ENCODE measurements at places on chromosomes 1 and 21.

- DNase-seq, result no peak
These were observed at the start of gene SMCP for GRCh38 chr1:152878042-152878441. Gene SMCP, plus strand, starts transcription at chr1:152878322. Its CDS starts 6,101 bp downstream, at chr1:152884423.

DNA sequence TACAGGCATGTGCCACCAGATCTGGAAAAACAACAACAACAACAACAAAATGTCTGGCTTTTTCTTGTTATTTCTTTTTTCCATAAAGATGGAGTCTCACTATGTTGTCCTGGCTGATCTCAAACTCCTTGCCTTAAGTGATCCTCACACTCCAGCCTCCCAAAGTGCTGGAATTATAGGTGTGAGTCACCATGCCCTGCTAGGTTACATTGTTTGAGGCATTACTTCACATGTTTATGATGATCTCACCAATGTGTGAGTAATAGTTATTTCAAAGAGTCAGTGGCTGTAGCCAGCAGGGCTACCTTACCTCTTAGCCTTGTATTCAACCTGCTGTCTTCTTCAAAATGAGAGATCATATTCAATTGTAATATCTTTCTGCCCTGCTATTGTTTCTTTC, 445.7 kb downstream of the AMY1C start:
- DNase-seq, result no peak

GRCh38 chr1:234544087-234544579, 65.2 kb upstream of the TARBP1 start:
- peak; percentile 52 for DNase-seq

DNA sequence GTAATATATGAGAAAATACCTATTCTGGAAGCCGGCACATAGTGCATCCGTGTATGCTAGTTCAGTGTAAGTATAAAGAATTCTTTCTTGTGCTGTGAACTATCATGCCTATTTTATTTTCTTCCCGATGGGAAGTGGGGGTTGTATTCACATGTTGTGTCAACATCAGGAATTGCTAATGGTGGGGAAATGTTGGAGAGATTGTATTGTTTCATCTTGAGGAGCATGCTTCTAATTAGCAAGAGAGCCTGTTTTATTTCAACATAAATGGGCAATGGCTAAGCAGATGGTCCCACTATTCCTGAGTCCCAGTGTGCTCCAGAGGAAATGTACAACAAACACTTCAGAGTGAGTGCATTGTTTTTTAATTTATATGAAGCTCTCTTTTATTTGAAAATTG, 485.2 kb downstream of the PLPP3 start:
- DNase-seq, result no peak

DNA sequence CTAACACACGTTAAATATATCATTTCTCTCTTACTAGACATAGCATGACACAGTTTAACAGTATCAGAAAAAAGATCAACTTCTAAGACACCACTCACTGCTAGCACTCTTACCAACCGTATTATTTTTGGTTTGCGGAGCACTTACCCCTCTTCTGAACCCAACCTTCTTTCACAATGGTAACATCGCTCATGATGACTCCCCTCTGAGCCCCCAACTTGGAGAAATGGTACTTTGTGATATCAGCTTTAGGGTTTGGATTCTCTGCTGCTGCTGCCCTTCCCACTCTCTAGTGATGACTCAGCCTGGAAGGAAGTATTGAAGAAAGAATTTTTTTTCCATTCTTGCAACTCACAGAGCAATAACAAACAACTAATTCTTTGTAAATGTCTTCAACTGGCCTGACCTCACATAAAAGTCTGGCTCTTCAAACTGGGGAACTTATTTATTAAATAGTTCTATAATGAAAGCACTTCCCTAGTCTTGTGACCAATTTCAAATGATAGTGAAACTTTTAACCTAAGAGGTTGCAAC, 7.0 kb downstream of the AKT3 start:
- DNase-seq, result no peak

- no peak for DNase-seq
These were observed at the start of gene CCDC17 for GRCh38 chr1:45623972-45624371. Gene CCDC17, minus strand, starts transcription at chr1:45624054. Its CDS starts 145 bp downstream, at chr1:45623909.

GRCh38 chr1:8016895-8017241, 9.2 kb downstream of the ERRFI1 start:
- DNase-seq, result no peak

- DNase-seq, result no peak
These were observed 34.8 kb downstream of the CASZ1 start for GRCh38 chr1:10761503-10762152.

GRCh38 chr1:198540580-198540979, at the start of gene ATP6V1G3:
Gene ATP6V1G3, minus strand, starts transcription at chr1:198540680. Its CDS starts 30 bp downstream, at chr1:198540650.
- no peak for DNase-seq

- DNase-seq, result no peak
These were observed 61.5 kb upstream of the RGS2 start for GRCh38 chr1:192747301-192747700.

DNA sequence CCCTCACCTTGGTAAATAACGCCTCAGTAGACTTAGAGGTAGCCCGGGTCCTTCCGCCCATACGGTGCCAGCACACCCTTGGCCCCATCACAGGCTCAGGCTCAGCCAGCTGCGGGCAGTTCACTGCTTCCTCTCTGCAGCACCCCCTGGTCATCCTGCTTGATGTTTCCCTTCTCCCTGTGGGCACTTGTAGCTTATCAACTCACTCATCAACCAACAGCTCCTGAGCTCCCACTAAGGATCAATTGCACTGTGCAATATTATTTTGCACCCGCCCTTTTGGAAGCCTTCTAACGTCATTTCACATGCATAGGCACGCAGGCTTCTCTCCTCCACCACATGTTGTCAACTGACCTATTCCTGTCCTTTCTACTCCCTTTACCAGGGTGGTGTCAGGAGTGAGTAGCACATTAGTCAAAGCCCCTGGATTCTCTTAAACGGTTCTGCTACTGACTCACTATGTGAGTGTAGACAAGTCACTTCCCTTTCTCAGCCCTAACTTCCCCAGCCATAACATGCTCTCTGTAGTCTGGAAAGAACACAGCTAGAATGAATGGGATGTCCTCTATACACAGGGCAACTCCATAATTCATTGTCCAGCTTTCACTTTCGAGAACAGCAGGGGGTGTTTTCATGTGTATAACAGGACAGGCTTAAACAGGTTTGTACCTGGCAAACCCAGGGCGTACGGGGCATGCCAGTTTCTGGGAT, 47.1 kb upstream of the IRF2BP2 start:
- no peak for DNase-seq

GRCh38 chr1:29033829-29034466, 89.8 kb downstream of the TMEM200B start:
- DNase-seq, result peak; percentile 40

DNA sequence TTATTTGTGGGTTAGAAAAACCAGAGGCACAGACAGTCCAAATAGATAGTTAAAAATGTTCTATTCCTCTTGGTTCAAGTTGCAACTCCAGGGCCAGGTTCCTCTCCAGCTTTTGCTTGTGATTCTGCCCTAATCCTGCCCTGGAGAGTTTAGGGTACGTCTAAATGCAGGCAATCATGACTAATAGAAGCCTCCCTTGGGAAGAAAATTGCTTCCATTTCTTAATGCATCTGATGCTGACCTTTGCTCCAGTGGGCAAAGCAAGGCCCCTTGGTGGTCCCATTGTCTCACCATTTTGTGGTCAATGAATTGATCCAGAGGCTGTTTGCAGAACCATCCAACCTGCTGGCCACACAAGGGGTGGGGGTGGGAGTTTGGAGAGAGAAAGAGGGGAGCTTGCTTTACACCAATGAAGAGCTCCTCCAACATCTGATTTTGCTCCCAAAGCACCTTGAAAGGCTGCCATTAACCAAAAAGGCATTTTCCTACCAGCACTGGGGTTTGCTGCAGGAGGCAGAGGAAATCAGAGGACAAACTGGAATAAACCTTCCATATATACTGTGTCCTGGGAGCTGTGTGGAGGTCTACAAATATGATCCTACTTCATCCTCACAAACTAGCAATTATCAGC, 31.3 kb downstream of the C8B start:
- no peak for DNase-seq

DNA sequence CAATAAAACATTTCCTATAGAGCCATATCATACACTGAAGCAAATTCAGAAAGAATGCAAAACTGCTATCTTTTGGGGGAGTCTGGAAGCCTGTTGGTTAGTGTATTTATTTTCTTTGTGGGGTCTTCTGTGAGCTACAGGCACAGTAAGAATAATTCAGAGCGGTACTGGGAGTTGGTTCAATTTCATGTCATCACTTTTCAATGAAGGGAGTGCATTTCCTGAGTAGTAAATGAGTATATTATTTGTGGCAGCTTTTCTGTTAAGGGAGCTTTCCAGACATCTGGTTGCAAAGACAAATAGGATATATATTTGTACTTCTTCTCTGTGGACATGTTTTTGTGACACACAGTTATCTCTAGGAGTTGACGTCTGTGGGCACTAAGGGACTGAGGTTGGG, 130.6 kb downstream of the HUNK start:
- no peak for DNase-seq

DNA sequence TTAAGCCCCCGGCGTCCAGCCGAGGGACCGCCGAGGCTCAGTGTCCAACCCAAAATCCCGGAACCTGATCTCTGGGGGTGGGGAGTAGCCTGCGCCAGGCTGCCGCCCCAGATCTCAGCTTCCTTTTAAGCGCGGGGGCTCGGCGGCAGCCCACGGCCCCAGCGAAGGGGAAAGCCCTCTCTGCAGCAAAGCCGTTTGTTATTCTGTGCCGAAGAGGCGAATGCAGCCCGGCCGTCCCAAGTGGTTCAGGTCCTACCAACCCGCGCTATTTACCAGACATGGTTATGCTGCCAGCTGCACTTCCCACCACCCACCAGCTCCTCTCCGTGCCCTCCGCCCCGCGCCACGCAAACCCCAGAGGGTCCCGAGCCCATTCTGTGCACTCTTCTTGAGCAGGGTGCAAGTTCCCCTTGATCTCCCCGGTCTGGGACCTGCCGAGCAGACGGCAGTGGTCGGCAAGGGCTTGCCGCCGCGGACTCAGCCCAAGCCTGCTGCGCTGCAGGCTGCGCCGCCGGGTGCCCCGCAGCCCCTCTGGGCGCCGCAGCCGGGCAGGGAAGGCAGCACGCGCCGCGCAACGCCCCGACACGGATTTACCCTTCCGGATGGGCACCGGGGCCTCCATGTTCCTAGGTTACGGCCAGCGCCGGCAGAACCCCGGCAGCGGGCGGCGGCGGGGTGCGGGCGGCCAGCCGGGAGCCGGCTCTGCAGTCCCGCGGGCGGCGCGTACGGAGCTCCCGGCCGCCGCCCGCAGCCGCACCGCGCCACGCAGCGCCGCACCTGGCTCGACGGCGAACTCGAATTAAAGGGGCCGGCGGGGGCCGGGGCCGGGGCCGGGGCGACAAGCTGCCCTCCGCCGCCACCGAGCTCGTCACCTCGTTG, 738 bp upstream of the KCNA2 start:
- DNase-seq, result peak; percentile 28

GRCh38 chr1:25786887-25787759, 12.9 kb upstream of the SELENON start:
- no peak for DNase-seq

GRCh38 chr21:31111093-31111492, 72.8 kb upstream of the KRTAP19-8 start:
- DNase-seq, result no peak

- no peak for DNase-seq
These were observed 5.9 kb downstream of the RIMS3 start for GRCh38 chr1:40659649-40659947.

DNA sequence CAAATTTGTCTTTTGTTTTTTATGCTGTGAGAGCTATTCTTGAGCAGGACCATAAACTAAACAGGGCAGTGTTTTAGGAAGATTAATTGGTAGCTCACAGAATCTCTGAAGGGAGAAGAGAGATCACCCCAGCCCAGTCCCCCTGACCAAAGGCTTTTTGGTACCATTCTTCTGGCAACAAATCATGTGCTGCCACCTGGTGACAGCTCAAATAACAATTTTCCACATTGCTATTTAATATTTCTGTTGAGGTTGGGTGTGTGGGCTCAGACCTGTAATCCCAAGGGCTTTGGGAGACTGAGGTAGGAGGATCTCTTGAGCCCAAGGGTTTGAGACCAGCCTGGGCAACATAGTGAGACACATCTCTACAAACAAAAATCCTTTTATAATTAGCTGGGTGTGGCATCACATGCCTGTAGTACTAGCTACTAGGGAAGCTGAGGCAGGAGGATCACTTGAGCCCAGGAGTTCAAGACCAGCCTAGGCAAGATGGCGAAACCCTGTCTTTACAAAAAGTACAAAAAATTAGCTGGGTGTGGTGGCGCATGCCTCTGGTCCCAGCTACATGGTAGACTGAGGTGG, 2.2 kb upstream of the TESK2 start:
- DNase-seq, result peak; percentile 45

DNA sequence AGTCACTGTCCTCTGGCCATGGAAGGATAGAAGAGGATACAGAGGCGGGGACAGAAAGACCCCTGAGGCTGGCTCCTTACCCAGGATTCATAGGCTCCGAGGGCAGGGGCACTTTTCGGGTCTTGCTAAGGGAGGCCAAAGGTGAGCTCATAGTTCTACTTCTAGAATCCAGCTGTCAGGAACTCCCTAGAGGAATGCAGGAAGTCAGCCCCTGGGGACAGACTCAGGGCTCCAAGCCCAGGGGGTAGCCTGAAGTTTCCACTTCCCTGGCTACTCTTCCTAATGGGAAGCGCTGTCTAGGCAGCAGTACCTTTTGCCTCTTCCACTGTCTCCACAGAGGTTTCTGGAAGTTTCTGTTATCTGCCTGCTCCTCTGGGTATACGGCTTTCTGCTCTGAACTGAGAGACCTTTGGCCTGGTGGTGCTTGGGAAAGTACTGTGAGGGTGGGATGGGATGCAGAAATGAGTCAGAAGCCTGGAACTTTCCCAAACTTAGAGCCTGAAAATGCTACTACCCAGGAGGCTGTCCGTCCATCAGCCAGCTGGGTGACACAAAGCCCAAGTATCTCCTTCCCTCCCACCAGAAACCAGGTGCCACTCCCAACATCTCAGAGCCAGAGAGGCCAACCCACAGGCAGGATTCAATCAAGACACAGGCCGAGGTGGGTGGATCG, 3.6 kb downstream of the UBXN11 start:
- DNase-seq, result no peak

Measured in naive thymus-derived CD8-positive, alpha-beta T cell (primary cell).